ENCODE measurements at places on chromosomes 7 and 10.

DNA sequence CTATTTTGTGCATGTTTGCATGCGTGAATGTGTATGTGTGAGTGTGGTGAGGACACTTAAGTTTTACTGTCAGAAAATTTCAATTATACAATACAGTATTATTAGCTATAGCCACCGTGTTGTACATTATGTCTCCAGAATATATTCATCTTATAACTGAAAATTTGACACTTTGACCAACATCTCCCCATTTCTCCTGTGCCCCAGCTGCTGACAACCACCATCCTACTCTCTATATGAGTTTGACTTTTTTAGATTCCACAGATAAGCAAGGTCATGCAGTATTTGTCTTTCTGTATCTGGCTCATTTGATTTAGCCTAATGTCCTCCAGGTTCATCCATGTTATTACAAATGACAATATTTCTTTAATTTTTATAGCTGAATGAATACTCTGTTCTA lies 195.0 kb downstream of the GPR37 start:
- no peaks in the 10 kb centered on the region for H3K4me1 ChIP-seq
- no peaks in the 10 kb centered on the region for H3K27me3 ChIP-seq
- no peaks in the 10 kb centered on the region for H3K36me3 ChIP-seq

DNA sequence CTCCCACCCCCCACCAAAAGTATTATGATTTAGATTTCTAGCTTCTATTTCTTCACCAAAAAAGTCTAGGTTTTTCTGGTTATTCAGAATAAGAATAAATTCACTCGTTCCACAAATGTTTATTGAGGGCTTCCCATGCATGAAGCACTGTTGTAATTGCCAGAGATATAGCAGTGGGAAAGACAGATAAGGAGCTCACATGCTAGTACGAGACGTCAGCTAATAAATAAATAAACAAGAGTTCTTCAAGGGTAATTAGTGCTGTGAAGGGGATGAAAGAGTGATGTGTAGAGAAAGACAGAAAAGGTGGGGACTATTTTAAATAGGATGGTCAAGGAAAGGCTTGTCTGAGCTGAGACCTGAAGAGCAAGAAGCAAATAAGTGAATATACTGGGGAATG lies 38.1 kb upstream of the SEPTIN7 start:
- DNase-seq: no peak
- no peak overlapping the region for H3K4me3 ChIP-seq
- H3K27ac ChIP-seq: no peak overlapping the region

DNA sequence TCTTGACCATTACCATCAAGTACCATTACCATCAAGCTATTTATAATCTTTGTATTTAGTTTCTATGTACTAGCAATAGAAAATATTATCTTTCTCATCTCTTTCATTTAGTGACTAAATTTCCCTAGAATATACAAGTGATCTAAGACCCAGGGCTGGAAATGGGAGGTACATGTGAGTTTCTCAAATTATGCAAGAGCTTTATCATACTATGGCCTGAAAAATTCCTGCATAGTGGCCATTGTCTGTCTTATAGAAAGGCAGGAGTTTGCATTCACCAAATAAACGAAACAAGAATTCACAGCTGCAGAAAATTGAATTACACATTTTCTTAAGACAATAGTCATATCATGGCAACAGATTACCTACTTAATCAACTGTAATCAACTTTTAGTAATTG lies 50.7 kb upstream of the HDAC9 start:
- H3K4me1 ChIP-seq: no peaks in the 10 kb centered on the region
- H3K27me3 ChIP-seq: no peaks in the 10 kb centered on the region
- no peak overlapping the region for H3K4me3 ChIP-seq
- no peak for DNase-seq
- H3K36me3 ChIP-seq: no peaks in the 10 kb centered on the region
- H3K27ac ChIP-seq: no peak overlapping the region

DNA sequence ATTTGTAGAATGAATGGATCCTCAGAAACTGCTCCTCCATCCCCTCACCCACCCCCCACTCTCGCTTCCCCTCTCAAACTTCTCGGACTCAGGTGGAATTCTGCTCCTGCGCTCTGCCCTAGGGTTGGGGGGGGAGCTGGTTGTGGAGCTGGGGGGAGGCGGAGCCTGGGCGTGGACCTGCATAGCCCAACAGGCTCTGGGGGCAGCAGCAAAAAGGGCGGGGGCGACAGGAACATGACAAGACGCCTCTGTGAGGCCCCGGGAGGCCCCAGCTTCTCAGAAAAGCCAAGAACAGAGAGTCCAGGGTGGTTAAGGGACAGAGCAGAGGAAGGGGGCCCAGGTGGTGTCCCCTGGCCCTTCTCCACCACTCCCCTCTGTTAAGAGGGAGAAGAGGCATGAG lies 3.5 kb downstream of the TSC22D4 start:
- peaks cover 11% of the 10 kb centered on the region for H3K36me3 ChIP-seq
- peak overlapping the region; percentile 86 for H3K4me3 ChIP-seq
- H3K4me1 ChIP-seq: peaks cover 49% of the 10 kb centered on the region
- peak overlapping the region; percentile 91 for H3K27ac ChIP-seq
- peak; percentile 26 for DNase-seq

GRCh38 chr7:139842401-139843210 lies 13.5 kb downstream of the TBXAS1 start:
- H3K36me3 ChIP-seq: no peaks in the 10 kb centered on the region
- no peak for DNase-seq
- no peak overlapping the region for H3K4me3 ChIP-seq
- H3K27me3 ChIP-seq: peaks cover 6% of the 10 kb centered on the region
- H3K27ac ChIP-seq: no peak overlapping the region

- no peaks in the 10 kb centered on the region for H3K27me3 ChIP-seq
- peaks cover 2% of the 10 kb centered on the region for H3K36me3 ChIP-seq
- H3K4me1 ChIP-seq: peaks cover 21% of the 10 kb centered on the region
- peak overlapping the region; percentile 40 for H3K27ac ChIP-seq
Measured at GRCh38 chr10:91033324-91033950, 112.5 kb upstream of the ANKRD1 start.

DNA sequence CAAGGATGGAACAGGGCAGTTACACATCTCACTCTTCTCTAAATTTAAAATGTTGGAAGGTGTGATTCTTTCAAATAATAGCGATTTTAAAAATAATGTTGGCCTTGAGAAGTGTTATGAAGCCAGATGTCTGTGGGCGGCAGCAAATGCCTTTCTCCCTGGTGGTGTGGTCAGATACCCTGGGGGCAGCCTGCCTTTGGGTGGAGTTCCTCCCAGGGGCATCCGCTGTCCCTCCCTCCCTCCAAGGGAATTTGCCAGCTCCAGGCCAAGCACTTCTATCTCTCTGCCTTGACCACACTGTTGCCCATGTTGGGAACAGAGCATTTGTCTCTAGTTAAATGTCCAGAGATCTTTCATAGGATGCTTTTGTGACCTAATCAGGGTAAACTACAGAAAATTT lies 121.4 kb downstream of the POU6F2 start:
- no peak overlapping the region for H3K27ac ChIP-seq
- no peaks in the 10 kb centered on the region for H3K4me1 ChIP-seq
- no peaks in the 10 kb centered on the region for H3K36me3 ChIP-seq
- H3K4me3 ChIP-seq: no peak overlapping the region
- DNase-seq: no peak
- H3K27me3 ChIP-seq: peaks cover 2% of the 10 kb centered on the region
